ENCODE measurements at places on chromosomes 4 and X.

- no peak for DNase-seq
These were observed 74.8 kb downstream of the HMGB2 start for GRCh38 chr4:173259310-173259709.

GRCh38 chr4:179843370-179843769 lies 2399.8 kb upstream of the TENM3 start:
- DNase-seq: no peak

DNA sequence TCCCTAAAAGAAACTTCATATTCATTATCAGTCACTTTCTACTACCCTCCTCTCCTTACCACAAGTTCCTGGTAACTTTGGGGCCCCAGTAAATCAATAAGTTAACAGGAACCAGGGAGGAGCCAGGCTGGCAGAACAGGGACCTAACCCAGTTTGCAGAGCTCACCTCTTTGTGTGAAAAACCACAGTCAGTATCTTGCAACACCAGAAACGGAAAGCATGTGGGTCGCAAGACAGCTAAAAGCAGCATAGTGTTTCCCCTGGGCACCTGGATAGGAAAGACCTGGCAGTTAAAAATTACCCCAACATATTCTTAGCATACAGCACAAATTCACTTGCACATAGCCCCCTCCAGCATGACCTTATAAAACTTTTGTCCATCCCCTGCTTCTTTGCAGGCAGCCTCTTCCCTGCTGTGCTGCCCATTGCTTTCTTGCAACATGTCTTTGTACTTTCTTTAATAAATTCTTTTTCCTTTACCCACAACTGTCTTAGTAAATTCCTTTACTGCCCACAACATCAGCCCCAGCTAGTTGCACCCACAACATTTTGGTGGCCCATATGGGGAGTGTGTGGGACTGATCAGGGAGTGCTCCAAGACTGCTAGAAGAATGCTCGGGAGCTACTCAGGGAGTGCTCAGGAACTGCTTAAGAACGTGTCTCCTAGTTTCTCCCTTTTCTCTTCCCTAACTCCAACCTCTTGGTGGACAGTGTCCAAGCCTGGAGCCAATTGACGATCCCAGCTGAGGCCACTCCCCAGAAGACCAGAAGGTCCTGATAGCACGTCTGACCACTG lies 83.4 kb downstream of the MSN start:
- DNase-seq: no peak

DNA sequence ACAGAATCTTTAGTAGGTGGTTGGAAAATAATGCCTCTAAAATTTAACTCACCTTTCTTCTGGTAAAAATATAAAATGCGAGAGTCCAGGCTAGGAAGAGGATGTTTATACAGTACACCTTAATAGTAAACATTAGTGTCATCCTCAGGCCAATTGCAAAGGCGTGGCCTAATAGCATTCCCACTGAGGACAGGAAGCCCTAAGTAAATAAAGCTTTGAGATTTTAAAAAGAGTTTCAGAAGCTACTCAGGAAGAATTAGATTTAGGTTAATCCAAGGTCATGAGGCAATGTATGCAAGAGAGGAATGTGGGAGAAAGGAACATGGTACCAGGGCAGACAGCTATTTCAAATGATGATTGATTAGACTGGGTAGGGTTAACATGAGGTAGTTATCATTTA lies 49.5 kb downstream of the RPGR start:
- no peak for DNase-seq

DNA sequence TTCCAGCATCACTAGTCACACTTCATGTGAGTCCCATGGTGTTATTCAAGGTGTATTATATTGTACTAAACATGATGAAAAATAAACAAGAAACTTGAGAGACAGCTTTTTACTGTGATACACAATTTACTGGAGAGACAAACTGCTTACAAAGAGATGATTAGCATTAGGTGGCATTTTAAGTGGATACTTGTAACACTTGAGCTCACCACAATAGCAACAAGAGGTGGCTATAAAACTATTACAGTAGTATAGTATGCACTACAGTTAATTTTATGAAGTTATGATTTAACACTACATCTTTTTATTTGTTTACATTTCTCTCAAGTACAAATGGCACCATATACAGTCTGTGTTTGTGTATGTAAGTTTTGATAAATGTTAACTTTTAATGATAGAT lies 246.6 kb downstream of the PARM1 start:
- DNase-seq: no peak

- no peak for DNase-seq
These were observed 54.9 kb downstream of the LINC00632 start for GRCh38 chrX:140764401-140764919.

DNA sequence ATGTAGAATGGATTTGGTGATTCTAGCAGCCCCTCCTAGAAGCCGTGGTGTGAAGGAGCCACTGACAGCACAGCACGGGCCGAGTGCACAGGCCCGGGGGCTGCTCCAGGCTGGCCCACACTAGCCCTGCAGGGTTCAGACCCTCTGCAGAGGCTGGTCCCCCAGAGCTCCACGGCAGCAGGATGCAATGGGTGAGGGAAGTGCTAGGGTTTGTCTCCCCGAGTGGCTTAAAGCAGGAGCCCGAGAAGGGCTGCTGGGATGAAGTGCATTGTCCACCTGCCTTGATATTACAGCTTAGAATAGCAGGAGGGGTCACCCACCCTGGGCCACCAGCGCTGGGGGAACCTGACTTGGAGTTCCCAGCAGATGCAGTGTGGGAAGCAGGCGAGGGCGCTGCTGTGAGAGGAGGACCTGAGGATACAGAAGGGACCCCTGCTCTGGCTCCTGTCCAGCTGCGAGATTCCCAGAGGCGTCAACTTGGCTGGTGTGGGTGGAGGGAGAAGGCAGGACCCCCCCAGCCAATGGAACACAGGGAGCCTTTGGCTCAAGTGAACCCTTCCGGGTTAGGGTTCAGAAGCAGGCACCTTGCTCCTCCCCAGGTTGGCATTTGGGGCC lies 30.0 kb downstream of the WDR1 start:
- DNase-seq: no peak

- peak; percentile 57 for DNase-seq
These were observed 1.9 kb downstream of the BCORL1 start for GRCh38 chrX:129984111-129984958.

DNA sequence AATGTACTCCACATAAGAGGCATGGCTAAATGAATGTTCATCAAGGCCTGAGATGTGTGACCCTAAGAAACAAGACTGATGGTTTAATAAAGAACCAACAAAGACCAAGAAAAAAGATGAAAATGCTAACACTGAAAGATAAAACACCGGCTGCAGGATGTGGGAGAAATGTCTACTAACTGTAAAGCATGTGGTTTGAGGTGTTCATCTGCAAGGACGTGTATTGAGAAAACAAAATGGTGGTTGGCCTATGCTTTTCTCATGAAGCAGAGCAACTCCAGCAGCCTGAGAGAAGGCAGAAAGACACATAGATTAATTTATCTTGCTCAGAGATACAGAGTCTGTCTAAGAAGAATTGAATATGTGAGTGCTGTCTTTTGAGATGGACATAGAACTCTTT lies 109.3 kb downstream of the KDR start:
- DNase-seq: no peak

DNA sequence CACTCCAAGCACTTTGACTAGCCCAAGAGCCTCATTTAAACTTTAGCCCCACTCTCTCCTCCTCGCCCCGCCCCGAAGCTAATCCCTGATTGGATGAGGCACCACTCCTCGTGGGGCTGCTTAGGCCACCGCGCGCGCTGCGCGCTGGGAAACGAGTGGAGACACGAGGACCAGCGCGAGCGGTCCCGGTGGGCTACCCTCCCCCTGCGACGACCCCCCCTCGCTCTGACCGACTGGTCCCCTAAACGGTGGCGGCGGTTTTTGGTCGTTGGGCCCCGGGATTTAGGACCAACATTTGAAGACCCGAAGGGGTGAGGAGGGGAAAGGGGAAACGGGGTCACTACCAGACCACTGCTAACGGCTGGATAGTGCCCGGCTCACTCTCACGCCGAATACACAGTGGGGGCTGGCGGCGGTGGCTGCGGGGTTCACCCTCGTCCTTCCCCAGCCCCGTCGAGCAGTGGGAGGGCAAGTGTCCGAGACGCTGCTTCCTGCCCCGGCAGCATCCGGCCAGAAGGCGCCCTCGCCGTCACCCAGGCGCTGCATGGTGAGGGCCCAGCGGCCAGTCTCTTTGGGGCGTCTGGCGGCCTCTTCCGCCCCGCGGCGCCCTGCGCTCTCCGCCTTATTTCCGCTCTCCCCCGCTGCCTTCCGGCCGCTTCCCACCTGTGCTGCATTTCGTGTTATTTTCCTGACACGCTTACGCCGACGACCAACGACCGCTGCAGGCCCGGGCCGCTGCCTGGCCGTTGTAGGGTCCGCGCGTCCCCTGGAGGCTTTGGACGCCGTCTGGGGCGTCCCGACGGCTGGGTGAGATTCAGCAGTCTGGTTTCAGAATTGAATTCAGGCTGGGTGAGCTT lies at the start of gene RBM46:
RBM46 (plus strand) TSS at position 147 of the 857 bp plus-strand sequence. CDS start 15,481 bp downstream, outside the sequence.
- DNase-seq: no peak

DNA sequence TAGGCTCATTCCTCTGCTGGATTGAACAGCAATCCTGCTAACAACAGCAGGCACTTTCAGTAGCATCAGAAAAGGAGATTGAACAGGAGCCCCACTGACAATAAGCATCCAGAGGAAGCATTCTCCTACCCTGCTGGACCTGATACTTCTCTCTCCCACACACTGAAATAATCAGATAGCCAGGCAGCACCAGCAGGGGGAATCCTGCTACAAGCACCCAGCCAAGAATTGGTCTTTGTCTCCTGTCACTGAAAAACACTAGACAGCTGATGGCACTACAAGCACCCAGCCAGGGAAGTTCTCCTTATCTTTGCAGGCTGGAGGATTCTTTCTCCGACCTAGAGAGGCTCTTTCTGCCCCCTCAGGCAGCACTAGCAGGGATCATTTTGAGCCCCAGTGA lies 444.3 kb upstream of the GRIA3 start:
- DNase-seq: peak; percentile 27

- DNase-seq: no peak
These were observed 31.8 kb downstream of the PLAC8 start for GRCh38 chr4:83082777-83083176.

- DNase-seq: no peak
These were observed 14.6 kb downstream of the DGKQ start for GRCh38 chr4:958696-959337.

- DNase-seq: no peak
These were observed 24.5 kb downstream of the FLNA start for GRCh38 chrX:154349979-154350378.

DNA sequence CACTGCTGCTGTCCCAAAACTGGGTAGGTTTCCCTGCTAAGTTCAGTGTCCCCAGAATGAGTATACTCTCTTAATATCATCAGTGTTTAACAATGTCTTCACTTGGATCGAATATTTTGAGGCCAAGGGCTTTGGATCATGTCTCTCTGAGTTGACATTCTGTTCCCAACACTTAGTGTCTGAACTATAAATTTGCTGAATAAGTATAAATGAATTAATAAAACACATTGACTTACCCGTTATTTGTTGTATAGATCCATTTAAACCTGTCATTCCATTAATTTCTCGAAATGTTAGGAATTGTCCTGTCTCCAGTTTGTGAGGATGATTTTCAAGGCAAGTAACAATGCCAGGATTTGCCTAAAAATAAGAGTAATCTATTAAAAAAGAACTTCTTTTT lies 32.6 kb downstream of the UBA6 start:
- DNase-seq: no peak

DNA sequence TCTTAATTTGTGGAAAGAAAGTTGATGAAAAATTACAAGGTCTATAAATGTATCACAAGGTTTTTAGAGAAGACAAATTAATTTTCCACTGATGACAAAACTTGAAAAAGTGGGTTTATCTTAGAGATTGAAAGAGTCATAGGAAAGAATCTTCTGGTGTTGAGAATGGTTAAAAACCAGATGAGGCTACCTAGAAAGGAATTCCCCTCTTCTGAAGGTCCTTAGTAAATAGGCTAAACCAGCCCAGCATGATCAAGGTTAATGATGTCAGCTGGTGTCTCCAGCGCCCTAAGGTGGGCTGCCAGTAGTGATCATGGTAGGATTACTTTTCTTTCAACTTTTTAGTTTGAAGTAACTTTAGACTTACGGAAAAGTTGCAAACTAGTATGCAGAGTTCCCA lies 71.8 kb upstream of the PGRMC2 start:
- DNase-seq: no peak

GRCh38 chr4:163378661-163379060 lies 35.0 kb downstream of the NPY5R start:
- DNase-seq: no peak

DNA sequence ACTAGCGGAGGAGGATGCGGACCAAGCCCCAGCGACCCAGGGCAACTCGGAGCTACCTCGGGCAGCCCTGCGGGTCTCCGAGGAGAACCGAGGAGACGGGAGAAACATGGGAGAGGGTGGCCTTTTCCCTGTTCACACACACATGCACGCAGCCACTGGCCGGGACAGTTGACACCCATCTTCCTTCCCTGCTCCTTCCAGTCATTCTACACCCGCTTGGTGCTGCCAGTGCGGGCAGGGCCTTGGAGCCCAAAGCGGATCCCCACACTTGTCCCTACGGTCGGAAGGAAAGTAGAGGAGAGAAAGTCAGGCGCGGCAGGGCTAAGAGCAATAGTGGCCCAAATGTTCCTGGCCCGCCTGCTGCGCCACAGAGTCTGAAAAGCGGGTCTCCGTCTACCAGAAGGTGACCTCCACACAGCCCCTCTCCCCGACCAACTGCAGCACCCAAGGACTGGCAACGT lies 1.1 kb upstream of the PPP3CA start:
- peak; percentile 17 for DNase-seq

Data from HuH-7 (cell line).